COR-L47 (cell line): ENCODE measurements at places on chromosomes 2 and 18.

GRCh38 chr2:130160131-130160530 is 15.2 kb upstream of the CCDC74B start:
- DNase-seq: no peak

- DNase-seq: no peak
Measured at GRCh38 chr2:122863532-122863931, 1108.1 kb downstream of the TSN start.

DNA sequence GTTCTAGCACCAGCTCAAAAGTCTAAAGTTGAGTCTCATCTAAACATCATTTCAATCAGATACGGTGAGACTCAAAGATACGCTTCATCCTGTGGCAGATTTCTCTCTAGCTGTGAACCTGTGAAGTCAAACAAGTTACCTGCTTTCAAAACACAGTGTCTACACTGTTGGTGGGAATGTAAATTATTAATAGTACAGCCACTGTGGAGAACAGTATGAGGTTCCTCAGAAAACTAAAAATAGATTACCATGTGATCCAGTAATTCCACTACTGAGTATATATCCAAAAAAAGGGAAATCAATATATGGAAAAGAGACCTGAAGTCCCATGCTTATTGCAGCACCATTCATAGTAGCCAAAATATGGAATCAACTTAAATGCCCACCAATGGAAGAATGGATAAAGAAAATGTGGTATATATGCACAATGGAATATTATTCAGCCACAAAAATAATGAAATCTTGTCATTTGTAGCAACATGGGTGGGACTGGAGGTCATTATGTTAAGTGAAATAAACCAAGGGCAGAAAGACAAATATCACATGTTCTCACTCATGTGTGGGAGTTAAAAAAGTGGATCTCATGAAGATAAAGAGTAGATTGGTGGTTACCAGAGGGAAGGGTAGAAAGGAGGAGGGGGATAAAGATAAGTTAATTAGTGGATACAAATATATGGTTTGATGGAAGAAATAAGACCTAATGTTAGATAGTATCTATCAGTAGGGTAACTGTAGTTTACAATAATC is 11.7 kb downstream of the UBR3 start:
- DNase-seq: no peak

DNA sequence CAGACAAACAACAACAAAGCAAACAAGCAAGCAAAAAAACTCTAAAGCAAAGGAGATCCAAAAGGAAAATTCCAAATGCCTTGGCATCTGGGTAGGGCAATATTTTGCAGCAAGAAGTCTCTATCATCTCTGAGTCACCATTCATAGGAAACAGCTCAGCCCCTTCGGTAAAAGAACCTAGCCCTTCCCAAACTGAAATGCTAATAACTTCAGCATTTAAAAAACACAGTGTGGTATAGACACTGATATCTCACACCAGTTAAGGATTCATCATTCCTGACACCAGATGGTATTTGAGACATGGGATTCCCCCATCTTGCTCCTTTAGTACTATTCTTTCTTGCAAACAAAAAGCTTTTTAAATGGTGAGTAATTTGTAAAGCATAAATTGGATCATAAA is 491.8 kb downstream of the TXNL1 start:
- no peak for DNase-seq

DNA sequence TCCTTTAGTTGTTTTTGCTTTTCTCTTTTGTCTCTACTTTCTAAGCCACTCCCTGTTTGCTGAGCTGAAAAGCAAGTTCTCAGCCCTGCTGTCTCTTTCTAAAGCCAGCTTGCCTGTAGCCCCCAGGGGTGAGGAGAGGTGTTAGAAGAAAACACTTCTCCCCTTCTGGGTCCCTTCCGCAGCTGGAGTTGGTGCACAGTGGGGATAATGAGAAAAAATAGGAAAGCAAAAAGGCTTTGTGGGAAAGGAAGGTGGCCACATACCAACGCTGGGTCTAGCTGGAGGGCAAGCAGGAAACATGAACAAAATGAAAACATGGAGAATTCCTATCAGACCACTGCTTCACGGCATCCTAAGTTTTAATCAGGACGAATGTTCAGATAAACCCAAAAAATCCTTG is 15.5 kb upstream of the SLC20A1 start:
- no peak for DNase-seq

DNA sequence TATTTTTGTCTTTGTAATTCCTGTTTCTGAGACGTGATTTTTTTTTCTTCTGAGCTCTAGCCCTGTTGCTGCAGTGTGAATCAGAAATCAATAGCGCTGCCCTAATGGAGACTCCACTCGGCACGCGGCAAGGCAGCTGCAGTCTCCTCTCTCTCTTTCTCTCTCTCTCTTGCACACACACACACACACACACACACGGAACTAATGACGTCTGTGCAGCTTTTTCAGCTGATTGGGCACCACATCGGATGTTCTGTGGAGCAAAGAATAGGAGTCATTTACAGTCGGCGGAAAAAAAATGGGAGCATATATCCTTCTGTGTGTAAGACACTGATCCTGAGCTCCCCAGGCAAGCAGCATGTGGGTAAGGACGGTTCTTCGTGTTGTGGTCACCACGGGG is 2.0 kb upstream of the MYT1L start:
- DNase-seq: peak; percentile 85

GRCh38 chr2:7375901-7376300 is 458.7 kb downstream of the RNF144A start:
- no peak for DNase-seq

GRCh38 chr2:188919824-188920223 is 54.3 kb upstream of the COL3A1 start:
- no peak for DNase-seq

DNA sequence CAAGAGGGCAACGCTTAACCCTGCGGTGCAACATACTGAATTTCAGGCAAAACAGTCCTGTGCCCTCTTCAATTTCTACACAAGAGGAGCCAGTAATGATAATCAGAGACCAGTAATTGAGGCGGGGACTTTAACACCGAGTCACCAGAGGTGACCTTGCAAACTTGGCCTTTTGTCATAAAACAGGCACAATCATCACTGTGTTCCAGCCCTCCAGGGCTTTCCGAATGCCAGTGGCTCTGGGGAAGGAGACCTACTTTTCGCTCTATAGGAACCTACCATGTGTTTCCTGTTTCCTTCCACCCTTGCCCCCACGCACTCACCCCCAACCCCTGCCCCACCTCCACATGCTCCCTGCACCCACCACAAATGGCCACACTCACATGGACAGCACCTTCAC is 47.2 kb upstream of the LOXHD1 start:
- DNase-seq: no peak

GRCh38 chr2:190718652-190719526 is 70.0 kb downstream of the NAB1 start:
- DNase-seq: no peak

DNA sequence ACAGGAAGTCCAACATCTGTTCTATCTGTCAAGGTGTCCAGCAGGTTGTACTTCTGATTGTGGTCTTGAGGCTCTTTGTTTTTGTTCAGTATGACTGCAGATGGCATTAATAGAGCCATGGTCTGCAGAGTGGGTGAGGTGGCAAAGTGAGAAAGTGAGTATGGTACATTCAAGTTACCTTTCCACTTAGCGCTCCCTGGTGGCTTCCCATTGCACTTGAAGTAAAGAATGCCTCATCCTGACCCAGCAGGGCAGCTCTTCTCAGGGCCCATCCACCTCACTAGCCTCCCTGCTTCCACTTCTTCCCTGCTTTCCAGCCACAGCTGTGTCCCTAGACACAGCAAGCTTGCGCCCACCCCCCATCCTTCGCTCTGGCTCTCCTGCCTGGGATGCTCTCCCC is 148.0 kb upstream of the ALPP start:
- no peak for DNase-seq

GRCh38 chr18:62549755-62550154 is 26.9 kb downstream of the ZCCHC2 start:
- DNase-seq: no peak

GRCh38 chr2:8022908-8023640 is 658.8 kb upstream of the ID2 start:
- DNase-seq: no peak

DNA sequence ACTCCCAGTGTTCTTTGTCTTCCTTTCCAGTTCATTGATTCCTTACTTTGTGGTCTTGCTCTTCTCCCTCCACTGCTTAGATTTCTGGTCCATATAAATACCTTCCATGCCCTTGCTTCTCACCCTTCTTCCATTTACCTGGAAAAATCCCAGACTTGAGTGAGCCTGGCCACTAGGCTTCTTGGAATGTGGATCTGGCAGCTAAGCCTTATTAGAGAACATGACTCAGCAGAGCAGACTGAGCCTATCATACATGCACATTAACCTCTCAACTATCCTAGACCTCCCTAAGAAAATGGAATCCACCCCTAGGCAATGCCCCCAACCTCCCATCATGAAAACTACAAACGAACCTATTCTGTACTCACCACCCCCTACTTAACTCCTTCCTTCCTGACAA is 127.7 kb downstream of the RHBDD1 start:
- DNase-seq: no peak

GRCh38 chr2:27638709-27639108 is 9.9 kb downstream of the GPN1 start:
- DNase-seq: no peak

DNA sequence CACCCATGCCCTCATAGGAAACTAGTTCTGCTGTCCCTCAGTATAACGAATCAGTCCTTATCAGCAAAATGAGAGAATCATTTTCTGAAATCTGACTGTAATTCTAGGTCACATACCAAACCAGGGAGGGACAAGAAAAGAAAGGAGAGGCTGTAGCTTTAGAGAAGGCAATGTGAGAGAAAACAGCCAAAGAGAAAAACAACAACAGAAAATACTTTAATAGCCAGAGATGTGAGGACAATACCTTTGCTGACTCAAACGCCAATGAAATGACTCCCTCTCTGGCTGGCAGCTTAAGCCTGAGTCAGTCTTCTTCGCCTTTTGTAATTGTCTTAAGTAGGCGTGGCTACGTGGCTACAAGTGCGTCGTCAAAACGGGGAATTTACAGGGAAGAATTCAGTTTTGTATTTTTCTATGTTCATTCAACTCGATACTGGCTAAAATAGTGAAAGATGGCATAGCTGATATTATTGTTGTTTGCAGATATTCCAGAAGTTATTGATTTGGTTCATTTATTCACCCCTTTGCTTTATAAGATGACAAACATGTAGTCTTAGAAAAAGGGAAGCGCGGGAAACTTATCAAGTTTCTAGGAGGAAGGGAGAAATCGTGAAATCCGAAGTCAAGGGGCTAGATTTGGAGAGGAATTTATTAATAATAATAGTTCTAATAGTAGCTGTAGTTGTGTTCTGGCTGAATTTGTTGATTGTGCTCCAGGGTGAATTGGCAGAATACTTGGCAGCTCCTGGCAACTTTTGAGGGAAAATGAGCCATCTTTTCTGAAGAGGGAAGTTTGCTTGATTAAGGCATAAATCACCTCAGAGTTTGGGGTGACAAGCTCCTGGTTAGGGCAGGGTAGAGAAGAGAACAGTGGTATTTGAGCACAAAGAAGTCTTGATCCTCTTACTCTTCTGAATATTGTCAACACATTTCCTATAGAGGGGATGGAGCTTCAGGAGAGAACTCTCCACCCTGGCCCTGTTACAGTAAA is at the start of gene IL1A:
Gene IL1A, minus strand, starts transcription at position 295 of the 991 bp plus-strand sequence. CDS start 723 bp downstream, outside the sequence.
- DNase-seq: no peak
